ENCODE measurements at places on chromosomes 13 and 19. TPM values are rescaled to one million over a fixed set of nuclear protein-coding genes. Genes with fewer than 3 reads are reported as not detected.

DNA sequence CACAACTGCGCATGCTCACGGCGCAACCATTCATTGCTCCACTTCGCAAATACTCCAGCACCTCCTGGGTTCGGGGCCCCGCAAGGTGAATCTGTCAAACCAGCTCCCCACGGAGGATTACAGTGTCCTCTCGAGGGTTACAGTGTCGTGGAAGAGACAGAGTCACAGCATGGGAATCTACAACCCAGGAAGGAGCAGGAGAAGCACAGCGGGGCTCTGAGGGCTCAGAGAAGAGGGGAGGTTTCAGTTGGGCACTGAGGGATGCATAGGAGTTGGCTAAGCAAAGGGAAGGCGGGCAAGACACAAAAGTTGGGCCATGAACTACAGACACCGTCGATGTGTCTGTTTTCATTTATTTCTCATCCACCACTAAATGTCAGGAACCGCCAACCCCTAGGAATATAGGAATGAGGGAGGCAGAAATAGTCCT, 1.0 kb upstream of the GTF2F1 start:
- H3K27ac ChIP-seq: peak overlapping the region; percentile 3
- H3K36me3 ChIP-seq: no peaks in the 10 kb centered on the region
- no peaks in the 10 kb centered on the region for H3K27me3 ChIP-seq

DNA sequence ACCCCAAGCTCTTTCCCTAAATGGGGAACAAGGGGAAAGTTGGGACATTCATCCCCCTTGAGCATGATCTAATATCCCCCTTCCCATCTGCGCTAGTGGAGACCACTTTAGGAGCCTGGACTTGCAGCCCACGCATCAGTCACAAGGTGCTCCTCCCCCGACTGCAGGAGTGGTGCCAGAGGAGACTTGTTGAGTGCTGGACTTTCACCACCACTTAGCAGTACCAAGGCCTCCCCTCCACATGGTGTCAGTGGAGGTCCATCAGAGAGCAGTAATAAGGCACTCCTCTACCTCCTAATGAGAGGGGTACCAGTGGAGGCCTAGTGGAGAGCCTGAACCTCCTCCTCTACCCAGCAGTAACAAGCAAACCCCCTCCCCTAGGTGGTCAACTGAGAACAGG, 22.5 kb downstream of the CAB39L start:
- H3K4me3 ChIP-seq: no peak overlapping the region
- H3K4me1 ChIP-seq: peaks cover 8% of the 10 kb centered on the region
- DNase-seq: peak; percentile 43
- H3K36me3 ChIP-seq: no peaks in the 10 kb centered on the region
- no peak overlapping the region for H3K27ac ChIP-seq

GRCh38 chr19:37932985-37933936, 26.3 kb downstream of the SIPA1L3 start:
- H3K36me3 ChIP-seq: no peaks in the 10 kb centered on the region
- peak overlapping the region; percentile 25 for H3K4me3 ChIP-seq
- no peaks in the 10 kb centered on the region for H3K27me3 ChIP-seq

DNA sequence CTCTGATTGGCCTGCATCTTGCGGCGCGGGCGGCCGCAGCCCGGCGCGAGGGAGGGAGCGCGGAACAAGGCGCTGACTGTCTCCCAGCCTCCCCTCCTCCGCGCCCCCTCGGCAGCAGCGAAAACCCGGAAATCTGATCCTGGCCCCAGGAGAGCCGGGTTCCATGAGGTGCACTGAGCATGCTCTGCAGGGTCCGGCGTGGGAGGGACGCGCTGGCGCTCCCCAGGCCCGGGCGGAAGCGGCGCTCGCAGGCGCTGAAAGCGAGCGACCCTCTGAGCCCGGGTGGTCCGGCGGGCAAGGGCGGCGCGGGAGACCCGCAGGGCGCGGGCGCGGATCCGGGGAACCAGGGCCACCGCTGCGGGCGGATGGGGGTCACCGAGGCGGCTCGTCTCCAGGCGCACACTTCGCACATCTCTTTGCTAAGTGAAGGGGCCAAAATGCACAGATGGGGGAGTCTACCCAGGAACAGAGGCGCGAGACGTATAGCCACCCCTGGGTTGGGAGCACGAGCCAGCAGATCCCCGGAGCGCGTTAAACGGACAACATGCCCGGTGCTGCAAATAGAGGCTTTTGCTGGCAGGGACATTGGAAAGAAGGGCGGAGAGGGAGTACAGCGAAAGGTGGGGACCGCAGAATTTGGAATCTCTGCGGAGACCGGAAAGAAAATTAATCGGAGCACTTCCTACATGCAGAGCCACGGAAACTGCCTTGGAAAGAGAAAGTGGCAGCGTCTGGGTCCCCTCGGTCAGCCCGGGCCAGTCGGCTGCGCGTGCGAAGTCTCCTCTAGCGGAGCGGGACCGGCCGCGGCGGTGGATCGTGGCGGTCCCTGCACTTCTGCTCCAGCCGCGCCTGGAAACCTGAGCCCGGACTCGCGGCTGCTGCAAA, 510 bp upstream of the PCDH9 start:
- no peak overlapping the region for H3K27ac ChIP-seq
- peak; percentile 96 for DNase-seq
- no peaks in the 10 kb centered on the region for H3K36me3 ChIP-seq
- peaks cover 19% of the 10 kb centered on the region for H3K4me1 ChIP-seq
- H3K27me3 ChIP-seq: peaks cover 44% of the 10 kb centered on the region
- H3K4me3 ChIP-seq: peak overlapping the region; percentile 56

Gene CNN1
- 7.2 TPM for total RNA-seq

Data from neural progenitor cell (in vitro differentiated cells).